ENCODE measurements at places on chromosomes 7 and 10.

DNA sequence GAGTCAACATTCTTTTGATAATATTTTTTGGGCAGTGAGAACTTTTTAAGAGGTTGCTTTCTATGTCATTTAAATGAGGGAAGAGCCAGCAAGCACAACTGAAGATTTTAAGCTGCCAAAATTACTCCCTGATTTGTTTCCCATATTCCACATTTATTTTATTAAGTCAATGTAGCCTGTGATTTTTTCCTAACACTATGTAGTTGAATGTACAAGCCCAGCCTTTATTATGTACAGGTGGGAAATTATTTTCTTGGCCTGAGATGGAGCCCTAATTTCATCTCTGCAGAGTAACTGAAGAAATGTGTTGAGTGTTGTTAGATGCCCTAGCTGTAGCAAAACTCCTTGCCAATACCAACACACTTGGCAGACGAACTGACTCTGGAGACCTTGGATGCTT, 83.1 kb upstream of the MINDY3 start:
- no peak for DNase-seq

- no peak for DNase-seq
Measured at GRCh38 chr10:119515511-119516045, 26.9 kb downstream of the RGS10 start.

GRCh38 chr10:132932461-132933307, 9.7 kb downstream of the CFAP46 start:
- DNase-seq: no peak

GRCh38 chr10:69410487-69410886, 6.2 kb downstream of the TACR2 start:
- DNase-seq: no peak

GRCh38 chr10:20302033-20302432, 485.8 kb downstream of the PLXDC2 start:
- DNase-seq: no peak

DNA sequence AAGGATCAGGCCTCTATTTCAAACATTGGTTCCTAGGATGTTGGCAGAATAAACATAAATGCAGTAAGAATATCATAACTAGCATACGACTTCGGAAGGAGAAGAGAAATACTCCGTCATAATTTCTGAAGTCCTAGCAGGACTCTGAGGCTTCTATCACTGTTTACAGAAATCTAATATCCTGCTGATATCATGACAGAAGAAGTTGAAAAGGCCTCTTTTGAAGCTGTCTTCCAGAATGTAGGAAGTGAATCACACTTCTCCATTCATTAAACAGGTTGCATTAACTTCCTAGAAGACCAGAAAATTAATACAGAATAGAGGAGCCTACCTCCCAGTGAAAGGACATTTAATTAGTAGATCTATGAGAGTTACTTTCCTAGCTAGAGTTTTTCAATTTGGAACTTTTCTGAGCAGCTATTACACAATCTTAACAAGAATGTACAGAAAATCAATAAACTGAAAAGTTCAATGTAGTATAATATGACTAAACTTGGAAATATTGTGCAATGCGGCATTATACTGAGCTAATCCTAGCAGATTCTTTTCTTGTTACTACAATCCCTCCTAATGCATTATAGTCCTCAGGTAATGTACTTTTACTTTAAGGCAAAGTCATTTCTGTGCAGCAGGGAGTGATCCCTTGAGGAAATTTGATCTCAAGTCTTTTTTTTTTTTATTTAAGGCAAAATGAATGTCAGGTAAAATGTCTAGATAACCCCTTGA, 622.6 kb upstream of the CELF2 start:
- DNase-seq: no peak

- DNase-seq: no peak
Measured at GRCh38 chr10:77849039-77849664, 77.4 kb downstream of the DLG5 start.

- no peak for DNase-seq
Measured at GRCh38 chr10:17662193-17663138, 18.5 kb downstream of the STAM start.

- peak; percentile 15 for DNase-seq
Measured at GRCh38 chr7:121330053-121330833, 1.4 kb downstream of the WNT16 start.

- no peak for DNase-seq
Measured at GRCh38 chr7:135151533-135151932, 3.7 kb downstream of the TMEM140 start.

- DNase-seq: no peak
Measured at GRCh38 chr7:26451997-26452396, 160.3 kb downstream of the SNX10 start.

DNA sequence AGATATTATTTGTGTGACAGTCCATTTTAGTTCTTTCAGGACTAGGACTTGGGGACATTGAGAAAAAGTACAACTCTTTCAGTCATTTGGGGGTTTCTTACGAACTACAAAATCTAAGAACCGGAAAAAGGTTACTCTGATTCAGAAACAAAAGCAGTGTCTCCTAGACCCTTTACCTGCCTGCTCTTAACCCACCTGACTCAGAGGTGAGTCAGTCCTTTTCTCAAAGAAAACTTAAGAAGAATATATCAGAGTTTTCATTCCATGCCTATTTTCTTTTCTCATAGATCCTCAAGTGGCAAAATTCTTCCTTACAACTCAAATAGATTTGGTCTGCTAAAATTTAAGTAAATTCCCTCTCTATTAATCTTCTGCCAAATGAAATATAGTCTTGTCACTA, 114.9 kb upstream of the PTN start:
- DNase-seq: no peak

DNA sequence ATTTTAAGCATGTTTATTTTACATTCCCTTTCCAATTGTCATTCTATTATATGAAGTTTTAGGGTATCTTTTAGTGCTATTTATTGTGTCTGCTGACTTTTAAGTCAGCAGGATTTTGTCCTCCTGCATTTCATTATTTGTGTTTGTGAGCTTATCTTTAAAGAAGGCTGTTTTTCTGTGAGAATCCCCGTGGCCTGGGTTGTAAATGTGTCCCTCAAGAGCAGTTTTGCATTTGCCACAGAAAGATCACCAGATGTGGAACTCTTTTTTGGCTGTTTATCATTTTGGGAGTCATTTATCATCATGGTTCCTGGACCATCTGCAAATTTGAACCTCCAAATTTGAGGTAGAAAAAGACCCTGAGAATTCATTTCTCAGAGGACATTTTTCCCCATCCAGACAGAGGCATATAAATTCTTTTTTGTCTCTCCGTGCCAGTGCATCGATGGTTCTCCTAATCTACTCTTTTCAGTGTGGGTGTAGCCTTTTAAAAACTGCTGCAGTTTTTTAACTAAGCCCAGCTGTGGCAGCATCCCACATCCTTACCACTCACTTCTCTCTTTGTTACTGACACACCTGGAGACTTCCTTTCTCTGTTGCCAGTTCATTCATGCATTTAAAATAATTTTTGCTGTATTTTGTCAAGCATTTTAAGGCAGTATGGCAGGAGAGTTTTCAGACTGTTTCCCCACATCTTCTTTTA, 20.1 kb upstream of the MTURN start:
- no peak for DNase-seq

- DNase-seq: no peak
Measured at GRCh38 chr10:130762491-130762890, 549.0 kb downstream of the TCERG1L start.

- DNase-seq: no peak
Measured at GRCh38 chr7:150824379-150825177, 24.0 kb downstream of the TMEM176A start.

DNA sequence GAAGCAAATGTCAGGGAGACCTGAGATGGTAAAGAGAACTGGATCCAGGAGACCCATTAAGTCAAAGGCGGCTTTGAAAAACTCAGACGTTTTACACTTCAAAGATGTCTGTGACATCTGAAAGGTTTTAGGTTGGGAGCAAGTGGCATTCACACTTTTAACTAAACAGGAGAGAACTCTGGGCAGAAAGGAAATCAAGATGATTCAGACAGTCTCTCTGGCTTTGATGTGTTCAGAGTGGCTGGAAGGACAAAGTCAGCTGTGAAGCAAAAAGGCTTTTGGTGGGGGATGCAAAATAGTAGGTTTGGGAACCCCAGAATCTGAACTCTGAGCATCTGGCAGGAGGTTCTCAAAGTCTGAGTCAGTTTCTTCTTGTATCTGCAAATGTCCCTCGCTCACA, 66.6 kb downstream of the PRKCQ start:
- DNase-seq: peak; percentile 35

DNA sequence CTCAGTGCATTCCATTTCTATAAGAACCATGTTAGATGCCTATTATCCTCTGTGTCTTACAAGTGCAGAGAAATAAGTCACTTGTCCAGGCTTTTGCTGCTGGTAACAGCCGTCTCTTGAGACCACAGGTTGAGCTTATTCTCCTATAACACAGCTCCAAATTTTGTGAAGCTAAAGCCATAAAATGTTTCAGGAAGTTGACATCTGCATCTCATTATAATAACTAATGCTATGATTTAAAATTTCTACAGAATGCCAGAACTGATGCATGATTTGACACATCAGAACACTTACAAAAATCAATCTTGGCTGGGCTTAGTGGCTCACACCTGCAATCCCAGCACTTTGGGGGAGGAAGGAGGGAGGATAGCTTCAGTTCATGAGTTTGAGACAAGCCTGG, 986.9 kb downstream of the TYW1 start:
- DNase-seq: no peak

DNA sequence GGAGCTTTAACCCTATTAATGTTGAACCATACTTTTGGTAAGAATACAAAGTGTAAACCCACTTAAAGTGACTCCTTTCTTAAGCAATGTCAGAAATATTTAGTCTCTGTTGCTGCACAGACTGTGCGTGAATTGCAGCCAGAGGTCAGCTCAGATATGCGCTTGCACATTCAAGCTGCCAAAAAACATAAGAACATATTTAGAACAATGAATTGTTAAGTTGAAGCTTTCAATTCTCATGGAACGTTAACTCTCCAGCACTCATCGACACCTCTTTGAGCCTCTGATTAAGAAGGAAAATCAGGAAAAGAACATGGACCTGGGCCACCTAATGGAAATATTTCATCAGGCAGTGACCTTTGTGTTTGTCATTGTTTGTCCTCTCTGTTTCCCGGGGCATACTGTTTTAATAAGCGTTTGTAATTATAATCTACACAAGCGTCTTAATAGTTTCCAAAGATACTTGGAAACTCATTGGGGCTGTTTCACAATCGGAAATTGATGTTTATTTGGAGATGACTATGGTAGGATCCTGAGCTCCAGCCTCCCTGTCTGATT, 193.0 kb upstream of the CELF2 start:
- DNase-seq: no peak

DNA sequence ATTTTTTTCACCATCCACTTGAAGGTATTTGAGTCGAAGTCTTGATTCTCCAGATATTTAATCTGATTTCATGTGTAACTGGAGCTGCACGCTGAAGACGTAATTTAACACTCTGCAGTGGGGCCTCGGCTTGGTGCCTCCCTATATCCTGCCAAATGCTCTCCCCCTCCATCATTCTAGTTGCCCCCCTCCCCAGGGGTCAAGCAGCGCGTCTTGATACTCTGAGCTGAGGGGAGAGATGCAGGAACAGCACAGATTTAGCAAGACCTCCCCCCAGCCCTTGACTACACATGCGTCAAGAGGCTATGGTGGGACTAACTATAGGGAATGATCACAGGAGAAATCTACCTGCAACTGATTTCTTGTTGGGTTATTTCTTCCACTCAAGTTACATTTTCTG, 85.8 kb downstream of the PRPF18 start:
- DNase-seq: no peak

DNA sequence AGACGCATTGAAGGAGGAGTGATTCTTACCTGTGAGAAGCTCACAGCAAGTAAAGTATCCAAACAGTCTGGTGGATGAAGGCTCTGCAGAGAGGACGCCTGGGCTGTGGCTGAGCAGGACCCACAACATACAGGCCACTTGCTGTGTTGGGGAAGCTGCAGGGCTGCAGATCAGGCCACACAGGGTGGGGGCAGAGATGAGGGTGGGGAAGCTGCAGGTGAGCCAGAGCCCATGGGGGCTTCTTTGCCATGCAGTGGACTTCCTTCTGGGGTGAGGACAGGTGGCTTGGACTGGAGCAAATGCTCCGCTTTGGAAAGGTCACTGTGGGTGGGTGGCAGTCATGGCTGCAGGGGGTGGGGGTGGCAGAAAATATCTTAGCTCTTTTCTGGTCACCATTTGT, 214.8 kb downstream of the GLRX3 start:
- no peak for DNase-seq

DNA sequence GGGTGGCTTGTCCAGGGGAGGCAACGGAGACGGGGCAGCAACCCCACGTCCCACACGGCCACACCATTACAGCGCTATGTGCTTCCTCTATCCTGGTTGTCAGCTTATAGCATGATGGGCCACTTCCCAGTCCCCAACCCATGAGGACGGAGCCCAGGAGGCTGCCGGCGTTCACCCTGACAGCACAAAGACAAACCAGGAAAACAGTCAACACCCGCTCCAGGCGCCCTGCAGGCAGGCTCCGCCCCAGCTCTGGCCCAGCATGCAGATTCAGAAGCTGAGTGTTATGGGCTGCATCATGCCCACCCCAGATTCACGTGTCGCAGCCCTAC, 14.8 kb downstream of the WDR86 start:
- no peak for DNase-seq

- no peak for DNase-seq
Measured at GRCh38 chr7:71488308-71488707, 356.4 kb downstream of the GALNT17 start.

DNA sequence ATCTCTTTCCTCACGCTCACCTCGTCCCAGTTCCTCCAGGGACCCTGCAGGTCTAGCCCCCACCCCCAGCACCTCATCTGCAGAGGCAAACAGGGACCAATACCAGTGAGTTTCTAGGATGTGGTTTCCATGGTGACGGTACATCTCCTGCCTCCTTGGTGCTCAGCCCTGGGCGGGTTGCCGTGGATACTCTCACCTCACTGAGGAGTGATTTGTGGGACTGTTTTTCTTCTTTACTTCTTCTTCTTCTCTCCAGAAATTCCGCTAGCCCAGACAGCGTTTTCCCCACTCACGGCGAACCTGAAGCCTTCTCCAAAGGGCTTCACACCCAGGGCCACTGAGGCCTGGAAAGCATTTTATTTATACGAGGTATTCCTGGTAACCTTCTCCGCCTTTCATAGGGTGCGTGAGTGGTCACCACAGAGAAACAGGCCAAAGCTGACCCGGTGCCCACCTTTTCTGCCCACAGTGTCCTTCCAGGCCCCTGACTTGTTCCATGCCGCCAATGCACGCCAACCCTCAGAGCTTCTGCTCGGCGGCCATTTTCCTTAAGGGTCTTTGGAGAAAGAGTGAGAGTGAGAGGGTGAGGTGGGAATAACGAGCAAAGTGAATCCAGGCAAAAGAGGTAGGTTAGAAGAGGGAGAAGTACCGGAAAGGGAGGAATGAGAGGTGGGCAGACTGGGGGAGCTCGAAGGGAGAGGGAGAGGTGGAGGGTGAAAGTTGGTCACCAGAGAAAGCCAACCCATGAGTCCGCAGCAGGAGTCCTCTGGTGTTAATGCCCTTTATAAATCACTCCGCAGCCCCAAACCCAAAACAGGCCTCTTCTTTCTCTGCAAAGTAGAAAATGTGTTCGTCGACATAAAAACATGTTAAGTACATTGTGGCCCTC, 15.5 kb downstream of the FAM241B start:
- DNase-seq: no peak

All from stimulated activated naive CD8-positive, alpha-beta T cell treated with anti-CD3 and anti-CD28 coated beads, Interleukin-15, Interleukin-2, amounts not matched to agents 100 U/mL and 50 U/mL, for 24 hours (primary cell).